ENCODE measurements at places on chromosomes 7 and 10.
A peak's percentile ranks its signal among the peaks of the same experiment; 100 is the strongest.

DNA sequence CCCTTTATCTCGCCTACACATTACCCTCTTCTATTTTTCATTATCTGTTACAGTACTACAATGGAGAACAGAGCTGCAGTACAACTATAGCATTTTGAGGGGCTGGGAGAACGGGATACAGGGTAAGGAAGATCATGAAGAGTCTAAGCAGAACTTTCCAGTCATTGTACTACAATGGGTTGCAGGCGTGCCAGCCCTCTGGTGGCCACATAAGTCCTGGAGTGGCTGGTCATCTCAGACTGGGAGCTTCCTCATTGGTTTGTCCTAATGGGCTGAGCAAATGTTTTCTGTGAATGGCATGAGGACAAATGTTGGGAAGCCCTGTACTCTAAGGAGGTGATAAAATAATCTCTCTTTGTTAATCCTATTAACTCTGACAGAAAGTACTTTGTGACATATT, 33.0 kb downstream of the TMEM106B start:
- DNase-seq: no peak

DNA sequence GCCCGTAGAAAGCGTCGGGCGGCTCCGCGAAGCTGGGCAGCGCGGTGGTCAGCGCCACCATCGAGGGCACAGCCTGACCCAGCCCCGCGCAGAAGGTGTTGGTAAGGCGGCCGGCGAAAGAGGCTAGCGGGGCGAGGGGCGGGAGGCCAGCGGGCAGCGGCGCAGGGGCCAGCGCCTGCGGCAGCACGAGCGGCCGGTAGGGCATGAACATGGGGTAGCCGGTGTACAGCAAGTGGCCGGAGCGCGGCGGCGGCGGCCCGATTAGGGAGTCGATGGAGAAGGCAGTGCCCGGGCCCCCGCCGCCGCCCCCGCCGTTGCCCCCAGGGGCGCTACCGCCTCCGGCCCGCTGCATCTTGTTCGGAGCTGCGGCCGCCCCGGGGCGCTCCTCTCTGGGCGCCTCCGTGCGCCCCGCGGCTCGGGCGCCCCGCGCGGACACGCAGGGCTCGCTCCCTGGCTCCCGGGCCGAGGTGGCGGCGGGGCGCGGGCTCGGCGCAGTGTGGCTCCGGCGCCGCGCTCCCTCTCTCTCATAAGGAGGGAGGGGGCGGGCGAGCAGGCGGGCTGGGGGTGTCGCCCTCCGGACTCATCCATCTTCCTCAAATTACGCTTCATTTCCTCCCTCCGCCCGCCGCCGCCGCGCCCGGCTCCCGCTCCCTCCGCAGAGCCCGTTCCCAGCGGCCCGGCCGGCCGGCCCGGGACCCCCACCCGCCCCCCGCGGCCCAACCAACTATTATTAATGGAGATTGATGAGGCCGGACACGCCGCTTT, at the start of gene GBX1:
Gene GBX1 (minus strand): TSS at position 498 of the 765 bp plus-strand sequence. CDS start 146 bp downstream, at position 352.
- peak; percentile 11 for DNase-seq

- no peak for DNase-seq
Observed at GRCh38 chr7:149770728-149771636, 2.4 kb downstream of the ZNF467 start.

GRCh38 chr10:637221-637620, 52.2 kb downstream of the DIP2C start:
- DNase-seq: no peak

- no peak for DNase-seq
Observed at GRCh38 chr10:78982726-78983125, 86.0 kb upstream of the ZMIZ1 start.

- no peak for DNase-seq
Observed at GRCh38 chr10:68647672-68648341, 73.2 kb upstream of the CCAR1 start.

- DNase-seq: peak; percentile 32
Observed at GRCh38 chr7:113710310-113711096, 208.3 kb downstream of the PPP1R3A start.

DNA sequence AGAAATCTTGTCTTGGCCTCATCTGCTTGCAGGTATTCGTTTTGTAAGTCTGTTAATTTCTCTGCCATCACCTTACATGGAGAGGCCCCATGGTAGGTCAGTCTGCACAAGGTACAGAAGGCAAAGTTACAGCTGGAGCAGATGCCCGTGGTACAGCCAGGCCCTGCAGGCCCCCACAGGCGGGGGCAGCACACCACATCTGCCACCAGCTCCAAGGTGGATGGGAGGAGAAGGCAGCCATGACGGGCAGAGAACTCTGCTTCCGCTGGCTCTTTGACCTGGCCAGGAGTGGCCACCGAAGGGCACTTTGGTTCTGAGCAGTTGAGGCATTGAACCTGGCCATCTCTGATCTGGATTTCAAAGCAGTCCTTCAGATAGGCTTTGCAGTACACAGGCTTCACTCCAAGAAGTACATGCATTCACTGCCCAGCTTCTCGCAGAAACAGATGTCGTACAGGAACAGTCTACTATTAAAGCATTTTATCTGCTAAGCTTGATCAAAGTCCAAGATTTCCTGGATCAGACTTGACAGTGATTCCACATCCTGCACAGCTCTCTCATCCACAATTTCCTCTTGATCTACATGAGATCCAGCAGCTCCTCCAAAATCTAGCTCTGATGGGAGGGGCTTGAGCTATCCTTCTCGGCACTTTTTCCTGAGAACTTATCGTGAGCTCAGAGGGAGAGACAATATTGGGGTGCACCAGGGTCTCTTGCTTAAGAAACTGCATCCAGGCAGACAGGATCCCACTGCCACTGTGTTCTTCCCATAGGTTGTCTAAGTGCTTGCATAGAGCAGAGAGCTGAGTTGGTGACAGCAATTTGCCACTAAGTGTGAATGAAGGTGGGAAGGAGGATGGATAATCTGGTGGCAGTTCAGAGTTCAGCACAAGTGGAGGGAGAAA, 120.7 kb downstream of the TRRAP start:
- no peak for DNase-seq

- no peak for DNase-seq
Observed at GRCh38 chr10:43230909-43231522, 35.8 kb downstream of the RASGEF1A start.

DNA sequence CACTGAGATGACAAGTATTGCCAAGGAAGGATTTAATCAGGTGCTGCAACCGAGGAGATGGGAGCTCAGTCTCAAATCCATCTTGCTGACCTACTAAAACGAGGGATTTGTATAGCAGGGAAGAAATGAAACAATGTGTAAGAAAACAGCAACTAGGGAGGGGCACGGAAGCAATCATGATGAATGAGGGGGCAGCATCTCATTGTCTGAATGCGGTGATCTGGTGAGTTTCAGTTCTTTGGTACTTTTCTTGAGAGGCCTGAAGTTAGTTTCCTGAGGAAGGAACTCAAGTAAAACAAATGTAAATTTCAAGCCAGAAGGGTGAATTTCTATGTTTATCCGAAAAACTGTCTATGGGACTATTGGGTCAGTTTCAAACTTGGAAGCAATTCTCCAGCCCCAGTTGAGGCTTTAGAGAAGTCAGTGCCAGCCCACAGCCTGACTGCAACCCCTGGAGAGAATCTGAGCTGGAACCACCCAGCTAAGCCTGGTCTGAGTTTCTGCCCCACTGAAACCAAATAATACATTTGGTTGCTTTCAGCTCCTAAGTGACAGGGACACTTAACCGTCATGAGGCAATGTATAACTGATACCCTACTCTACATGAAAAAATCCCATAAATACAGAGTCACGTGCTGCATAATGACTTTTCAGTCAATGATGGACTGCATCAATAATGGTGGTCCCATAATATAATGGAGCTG, 45.8 kb upstream of the TNS3 start:
- no peak for DNase-seq

DNA sequence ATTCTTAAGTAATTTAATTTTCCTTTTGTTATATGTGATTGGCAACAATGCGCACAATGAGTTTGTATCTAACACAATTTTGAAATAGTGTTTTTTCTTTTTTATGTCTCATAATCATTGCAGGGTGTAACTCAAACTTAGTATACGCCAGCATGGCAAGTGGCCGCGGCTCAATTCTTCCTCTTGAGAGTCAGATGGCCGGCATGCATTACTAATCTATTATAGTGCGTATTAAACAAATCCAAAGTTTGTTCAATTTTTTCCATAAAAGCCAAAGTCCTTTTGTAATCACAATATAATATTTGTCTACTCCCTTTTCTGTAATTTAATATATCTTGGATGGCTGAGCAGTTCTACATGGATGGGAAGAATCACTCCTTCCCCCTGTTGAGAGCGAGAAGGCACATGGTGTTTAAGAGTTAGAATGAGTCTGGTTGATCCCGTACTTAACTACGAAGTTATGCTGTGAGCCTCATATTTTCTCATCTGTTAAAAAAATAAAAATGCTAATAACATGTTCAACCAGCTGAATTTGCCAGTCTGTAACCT, 12.7 kb downstream of the EPDR1 start:
- DNase-seq: no peak

GRCh38 chr7:95772298-95772770, at the start of gene DYNC1I1:
DYNC1I1 (plus strand) TSS chr7:95772554; CDS start chr7:95804730, 32,176 bp downstream.
- DNase-seq: peak; percentile 64

DNA sequence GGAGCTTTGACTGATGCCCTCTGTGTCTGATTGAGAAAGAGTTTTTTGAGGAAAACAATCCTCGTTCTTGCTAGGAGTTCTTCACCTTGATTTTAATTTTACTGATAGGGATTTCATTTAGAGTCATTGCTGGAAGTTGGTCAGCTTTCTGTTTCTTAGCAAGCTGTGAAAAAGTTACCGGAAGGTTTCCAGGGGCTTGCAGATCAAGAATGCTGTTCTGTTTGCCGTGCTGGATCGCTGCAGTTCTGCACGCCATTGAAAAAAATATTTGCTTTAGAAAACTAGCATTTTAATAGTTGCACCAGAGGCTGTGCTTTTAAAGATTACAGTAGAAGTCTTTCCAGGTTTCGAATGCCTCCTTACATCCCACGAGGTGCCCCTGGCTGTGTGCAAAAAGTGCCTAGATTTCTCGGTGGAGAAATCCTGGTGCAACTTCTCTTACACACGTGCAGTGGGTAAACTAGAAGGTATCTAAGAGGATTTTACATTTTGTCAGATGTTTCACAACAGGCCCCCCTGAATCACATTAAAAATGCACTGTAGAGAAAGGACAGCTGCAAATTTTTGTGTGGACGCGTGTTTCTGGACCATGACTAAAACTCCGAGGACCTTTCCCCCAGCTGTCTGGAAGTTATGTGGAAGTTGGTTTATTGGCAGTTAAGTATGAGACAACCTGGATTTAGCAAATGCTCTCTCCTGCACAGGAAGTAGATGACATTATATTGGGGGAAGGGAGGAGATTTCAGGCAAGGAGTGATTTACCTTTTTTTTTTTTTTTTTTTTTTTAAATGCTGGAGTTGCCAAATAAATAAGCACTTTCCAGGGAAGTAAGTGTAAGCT, 5.8 kb downstream of the TCF7L2 start:
- DNase-seq: no peak

GRCh38 chr10:86961481-86962091, 3.2 kb downstream of the SNCG start:
- DNase-seq: no peak

DNA sequence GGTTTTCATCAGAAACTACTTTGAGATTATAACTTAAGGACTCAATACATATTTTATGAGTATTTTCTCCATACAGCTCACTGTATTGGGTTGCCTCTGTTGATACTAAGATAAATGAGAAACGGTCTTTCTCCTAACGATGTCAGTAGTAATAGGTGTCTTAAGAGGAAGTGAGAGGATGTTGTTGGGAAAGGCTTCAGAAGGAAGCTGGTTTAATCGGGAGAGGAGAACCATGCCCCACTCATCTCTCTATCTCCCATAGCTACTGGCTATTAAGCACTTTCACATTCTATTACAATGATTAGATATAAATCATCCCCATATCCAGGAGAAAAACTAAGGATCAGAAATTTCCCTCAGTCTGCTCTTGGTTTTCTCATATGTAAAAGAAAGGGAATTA, 2.0 kb downstream of the CLEC5A start:
- no peak for DNase-seq

DNA sequence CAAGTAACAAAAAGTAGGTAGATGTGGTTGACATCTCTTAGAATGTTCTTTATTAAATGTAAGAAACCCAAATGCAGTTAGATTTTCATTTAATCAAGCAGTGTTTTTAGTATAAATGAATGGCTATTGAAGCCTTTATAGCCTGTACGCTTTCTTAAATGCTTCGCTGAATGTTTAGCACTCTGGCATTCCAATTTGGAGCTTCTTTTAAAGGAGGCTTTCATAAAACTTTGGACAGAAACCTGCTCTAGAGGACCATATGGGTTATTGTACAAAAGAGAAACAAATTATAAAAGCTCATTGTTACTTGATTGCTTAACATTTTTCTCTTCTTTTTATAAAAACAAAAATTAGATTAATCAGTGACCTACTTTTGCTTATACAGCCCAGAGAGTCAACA, 59.5 kb downstream of the KCND2 start:
- no peak for DNase-seq

- no peak for DNase-seq
Observed at GRCh38 chr7:22470981-22471380, 29.0 kb downstream of the STEAP1B start.

DNA sequence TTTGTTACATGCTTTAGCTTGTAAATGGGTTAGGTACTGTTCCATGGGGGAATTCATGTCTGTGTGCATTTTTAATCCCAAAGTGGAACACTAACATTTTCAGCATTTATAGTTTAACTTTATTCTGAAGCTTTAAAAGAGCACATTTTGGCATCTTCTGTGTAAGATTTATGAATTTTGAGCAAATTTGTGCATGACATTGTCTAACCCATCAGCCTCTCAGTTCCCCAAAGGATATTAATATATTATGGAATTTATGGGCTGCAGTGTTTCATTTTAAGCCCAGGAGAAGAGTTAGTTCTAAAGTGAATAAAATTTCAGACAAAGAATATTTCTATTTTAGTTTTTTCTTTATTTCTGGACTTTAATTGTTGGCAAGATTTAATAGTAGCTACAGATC, 421.4 kb downstream of the PLXDC2 start:
- DNase-seq: no peak

GRCh38 chr7:120933475-120933874, 17.1 kb upstream of the ING3 start:
- no peak for DNase-seq

DNA sequence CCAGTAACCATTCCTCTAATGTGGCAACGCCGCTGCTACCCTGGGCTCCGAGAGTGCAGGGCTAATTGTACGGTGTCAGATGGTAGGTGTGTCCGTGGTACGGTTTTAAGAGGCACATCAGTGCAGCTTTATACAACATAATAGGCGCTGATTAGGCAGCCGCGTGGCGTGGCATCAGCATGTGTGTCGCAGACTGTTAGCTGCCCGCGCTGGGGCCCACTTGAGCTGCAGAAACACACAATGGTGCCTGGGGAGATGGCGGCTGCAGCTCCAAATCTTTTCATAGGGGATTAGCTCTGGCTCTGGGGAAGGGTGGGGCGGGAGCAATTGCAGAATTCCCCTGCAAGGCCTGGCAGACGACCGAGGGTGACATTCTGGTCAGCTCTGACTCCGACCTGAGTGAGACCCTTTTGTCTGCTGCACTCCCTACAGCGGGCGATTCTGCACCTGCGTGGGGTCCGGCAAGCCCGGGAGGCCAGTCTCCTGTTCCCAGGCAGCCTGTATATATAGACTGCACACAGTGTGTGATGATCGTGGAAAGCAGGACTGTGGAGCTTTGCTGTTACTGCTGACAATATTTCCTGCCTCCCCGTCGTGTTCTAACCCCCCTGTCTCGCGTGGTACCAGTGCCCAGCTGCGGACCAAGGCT, 722.7 kb upstream of the CELF2 start:
- DNase-seq: no peak
